ENCODE measurements at places on chromosomes 2 and 18.

- DNase-seq: no peak
These were observed 204.6 kb downstream of the TRIB2 start for GRCh38 chr2:12921321-12921720.

GRCh38 chr18:13890761-13891361, 24.5 kb downstream of the MC2R start:
- no peak for DNase-seq

GRCh38 chr2:30257266-30258214, 26.2 kb downstream of the LBH start:
- DNase-seq: no peak

- no peak for DNase-seq
These were observed 724.7 kb downstream of the GALR1 start for GRCh38 chr18:77974329-77974728.

DNA sequence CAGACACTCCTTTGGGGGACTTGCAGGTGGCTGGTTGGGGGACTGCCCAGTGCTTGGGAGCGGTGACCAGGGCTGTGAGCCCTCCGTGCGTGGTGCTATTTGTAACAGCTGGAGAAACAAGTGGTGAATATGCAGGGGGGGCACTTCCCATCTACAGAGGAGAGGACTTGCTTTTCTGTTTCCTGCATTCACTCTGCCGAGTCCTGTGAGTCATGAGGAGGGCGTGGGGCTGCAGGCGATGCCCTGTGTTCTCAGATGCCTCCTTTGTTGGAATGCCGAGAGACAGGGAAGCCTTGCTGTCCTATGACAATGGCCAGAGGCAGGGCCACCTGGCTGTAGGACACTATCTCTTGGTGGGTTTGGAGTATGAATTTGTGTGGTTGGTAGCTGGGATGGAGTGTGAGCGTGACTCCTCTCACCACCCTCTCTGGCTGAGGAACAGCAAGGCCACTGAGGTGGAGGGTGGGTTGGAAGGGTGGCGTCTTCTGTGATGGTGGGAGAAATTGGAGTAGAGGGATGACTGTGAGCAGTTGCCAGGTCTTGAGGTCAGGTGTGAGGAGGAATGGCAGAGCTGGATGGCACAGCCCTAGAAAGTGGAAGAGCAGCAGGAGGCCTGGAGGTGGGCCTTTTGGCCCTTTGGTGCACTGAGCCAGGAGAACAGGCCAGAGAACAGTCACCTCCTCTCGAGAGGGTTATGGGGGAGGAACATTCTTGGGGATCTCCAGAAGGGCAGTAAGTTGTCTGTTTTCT, 24.3 kb downstream of the FHOD3 start:
- DNase-seq: no peak

DNA sequence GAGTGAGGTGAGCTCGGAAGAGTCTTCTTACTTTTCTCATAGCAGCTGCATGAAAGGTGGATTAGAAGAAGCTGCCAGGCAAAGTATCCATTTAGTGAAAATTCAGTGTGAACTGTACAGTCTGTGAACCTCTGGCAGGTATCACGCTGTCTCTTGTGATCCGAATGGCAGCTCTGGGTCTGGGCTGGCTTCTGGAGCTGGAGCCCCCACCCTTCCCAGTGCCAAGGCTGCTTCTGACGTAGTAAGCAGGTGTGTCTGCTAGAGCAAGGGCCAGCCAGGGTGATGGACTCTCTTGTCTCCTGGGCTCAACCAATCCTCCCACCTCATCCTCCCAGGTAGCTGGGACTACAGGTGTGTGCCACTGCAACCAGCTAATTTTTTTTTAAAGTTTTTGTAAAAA, 14.0 kb upstream of the NTSR2 start:
- DNase-seq: no peak

DNA sequence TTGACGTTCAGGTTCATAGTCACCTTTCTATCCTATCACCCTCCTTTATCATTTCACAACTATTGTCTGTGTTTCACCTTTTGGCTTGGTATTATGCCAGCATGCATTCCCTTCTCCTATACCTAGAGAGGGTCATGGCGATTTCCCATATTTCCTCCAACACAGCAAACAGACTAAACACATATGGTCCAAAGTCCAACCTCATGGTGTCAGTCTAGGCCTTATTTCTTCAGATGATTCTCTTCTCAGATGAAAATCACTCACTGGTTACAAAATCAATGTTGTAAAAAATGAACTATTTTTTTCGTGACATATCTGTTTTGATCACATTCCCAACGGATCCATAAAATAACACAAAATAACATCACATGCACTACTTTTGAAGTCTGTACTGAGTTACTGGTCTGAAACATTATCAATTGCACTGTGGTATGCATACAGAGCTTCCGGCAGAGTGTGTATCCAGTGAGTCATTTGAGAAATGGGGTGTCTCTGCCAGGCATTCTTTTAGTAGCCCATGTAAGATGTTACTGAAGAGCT, 204.8 kb upstream of the GALNT5 start:
- no peak for DNase-seq

DNA sequence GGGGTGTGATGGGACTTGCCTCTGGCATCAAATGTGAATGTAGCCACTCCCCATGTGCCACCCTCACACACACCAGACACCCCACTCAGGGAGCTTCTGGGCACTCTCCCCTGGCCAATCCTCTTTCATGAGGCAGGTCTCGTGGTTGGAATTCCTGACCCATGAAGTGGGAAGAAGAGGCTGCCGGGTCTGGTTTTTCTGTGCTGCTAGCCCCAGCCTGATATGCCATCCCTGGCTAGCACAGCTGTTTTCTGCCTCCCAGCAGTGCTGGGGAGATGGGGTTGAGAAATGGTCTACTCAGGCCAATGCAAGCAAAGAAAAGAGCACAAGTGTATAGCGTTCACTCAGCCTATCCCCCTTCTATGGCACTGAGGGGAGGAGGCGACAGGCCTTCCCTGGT, 1.2 kb upstream of the C2orf72 start:
- no peak for DNase-seq

DNA sequence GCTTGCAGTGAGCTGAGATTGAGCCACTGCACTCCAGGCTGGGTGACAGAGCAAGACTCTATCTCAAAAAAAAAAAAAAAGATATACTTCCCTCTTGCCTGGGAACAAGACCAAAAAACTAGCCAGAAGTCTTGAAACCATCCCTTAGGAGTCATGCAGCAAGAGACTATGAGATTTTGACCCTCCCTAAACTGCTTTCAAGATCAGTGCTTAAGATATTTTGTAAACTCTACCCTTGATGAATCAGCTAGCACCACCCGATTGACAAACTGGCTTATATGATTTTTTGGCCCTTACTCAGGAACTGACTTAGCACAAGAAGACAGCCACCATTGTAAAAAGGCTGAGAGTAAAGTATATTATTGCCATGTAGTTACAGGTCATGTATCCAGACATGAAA, 3.8 kb downstream of the SULT1C3 start:
- no peak for DNase-seq

GRCh38 chr2:72415241-72415661, 267.6 kb upstream of the CYP26B1 start:
- no peak for DNase-seq

- DNase-seq: no peak
These were observed 90.7 kb downstream of the STK39 start for GRCh38 chr2:168156661-168157060.

GRCh38 chr18:49371786-49372185, 88.7 kb downstream of the DYM start:
- DNase-seq: no peak

DNA sequence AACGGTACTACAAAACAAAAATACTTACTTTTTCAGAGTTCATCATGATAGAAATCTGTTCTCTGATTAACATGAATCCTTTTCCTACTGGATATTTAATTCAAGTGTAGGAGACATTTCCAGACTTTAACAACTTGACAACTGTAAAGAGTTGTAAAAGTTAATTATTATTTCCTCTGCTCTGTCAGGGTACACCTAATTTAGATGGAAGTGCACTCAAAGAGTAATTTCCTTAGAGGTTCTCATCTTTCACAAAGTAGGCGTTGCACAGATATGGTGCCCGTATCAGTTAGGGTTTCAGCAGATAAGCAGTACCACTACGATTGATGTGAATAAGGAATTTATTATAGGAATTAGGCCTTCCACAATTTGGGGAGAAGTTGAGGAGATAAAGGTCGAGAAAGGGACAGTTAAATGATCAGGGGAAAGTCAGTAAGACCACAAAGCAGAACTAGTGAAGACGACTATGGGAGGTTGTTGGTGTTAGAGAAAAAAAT, 16.2 kb upstream of the PDE11A start:
- DNase-seq: no peak

DNA sequence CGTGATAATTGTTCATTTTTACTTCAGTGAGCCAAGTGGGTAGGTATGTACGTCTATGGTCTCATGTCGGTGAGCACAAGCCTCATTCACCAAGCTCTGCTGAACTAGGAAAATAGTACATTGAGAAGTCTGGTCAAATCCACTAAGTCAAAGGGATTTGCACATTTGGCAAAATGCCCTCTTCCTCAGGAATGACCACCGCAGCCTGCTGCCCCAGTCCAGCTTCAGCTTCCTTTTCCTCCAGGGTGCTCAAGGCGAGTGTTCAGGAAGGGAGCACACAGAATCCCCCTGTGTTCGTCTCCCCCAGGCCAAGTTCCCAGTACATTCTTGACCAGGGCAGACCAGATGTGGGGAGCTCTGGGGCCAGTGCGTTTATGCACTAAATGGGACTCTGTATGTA, 23.0 kb downstream of the TCF7L1 start:
- DNase-seq: no peak

DNA sequence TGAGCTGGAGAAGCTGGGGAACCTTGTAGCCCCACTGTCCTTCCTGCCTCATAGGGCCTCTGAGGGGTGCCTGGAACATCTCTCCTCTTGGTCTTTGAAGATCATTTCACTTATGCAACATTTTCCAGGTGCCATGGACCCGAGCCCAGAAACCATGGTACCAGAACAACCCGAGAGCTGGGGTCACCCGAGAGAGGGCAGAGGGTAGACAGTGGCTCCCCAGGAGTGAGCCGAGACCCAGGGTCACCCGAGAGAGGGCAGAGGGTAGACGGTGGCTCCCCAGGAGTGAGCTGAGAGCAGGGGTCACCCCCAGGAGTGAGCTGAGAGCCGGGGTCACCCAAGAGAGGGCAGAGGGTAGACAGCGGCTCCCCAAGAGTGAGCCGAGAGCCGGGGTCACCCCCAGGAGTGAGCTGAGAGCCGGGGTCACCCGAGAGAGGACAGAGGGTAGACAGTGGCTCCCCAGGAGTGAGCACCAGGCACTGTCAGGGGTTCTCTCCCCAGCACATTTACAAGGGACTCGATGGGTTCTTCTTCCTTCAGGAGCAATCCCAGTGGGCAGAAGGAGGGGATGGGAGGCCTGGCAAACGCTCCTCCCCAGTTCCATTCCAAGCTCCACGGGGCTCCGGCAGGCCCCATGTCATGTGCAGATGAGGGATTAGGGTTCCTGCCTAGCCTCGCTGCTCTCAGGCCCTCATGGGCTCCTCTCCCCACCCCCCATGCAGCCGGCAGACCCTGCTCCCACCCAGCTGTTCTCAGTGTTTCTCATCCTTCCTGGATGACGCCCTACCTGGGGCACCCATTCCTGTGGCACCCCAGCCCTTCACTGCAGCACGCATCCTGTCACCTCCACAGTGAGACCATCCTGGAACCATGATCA, 163.5 kb downstream of the RTP5 start:
- no peak for DNase-seq

- DNase-seq: no peak
These were observed 832.8 kb upstream of the ID2 start for GRCh38 chr2:7849027-7849426.

GRCh38 chr2:208501206-208501605, 94.6 kb downstream of the PTH2R start:
- no peak for DNase-seq

DNA sequence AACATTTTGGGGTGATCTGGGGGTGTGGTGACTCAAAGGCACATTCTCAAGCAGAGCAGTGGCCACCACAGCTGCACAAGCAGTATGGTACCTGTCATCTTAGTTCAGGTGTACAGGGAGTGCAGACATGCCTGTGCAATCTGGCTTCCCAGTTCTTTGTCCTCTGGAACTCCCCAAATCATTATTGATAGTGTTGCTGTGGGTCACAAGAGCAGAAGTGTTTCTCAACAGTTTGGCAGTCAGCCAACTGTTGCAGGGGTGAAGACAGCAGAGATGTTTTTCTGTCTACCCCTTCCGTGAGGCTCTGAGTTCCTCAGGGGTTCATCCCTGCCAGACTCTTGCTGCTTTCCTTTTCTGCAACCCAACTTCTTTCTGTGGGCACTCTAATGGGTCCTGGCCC, 206.5 kb upstream of the ZSWIM2 start:
- peak; percentile 1 for DNase-seq

- no peak for DNase-seq
These were observed 152.0 kb downstream of the CAPN13 start for GRCh38 chr2:30655211-30655610.

- DNase-seq: no peak
These were observed 29.9 kb upstream of the SELENOI start for GRCh38 chr2:26316041-26316440.

- DNase-seq: peak; percentile 89
These were observed 17.0 kb upstream of the HPCAL1 start for GRCh38 chr2:10285556-10286198.

DNA sequence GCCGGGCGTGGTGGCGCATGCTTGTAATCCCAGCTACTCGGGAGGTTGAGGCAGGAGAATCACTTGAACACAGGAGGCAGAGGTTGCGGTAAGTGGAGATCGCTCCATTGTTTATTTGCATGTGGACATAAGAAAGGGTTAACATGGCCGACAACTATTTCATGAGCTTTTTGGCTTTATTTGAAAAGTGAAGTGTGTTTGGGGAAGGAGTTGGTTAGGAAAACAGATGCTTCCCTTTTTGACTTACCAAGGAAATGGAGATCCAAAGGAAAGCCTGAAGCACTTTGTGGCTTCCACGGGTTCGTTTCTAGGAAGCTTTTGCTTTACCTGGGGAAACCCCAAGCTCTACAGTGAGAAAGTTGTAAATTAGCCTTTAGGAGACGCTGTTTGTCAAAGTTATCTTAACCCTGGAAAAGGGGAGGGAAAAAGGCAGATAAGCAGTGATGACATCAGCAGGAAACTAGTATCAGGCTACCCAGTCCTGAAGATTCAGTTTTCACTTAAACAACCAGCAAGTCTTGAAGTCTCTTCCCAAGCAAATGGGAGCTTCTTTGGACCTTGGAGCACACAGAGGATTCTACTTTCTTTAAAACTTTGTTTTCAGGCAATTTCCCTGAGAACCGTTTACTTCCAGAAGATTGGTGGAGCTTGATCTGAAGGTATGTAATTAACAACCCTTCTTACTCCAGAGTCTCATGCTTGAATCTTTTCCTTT, at the start of gene CASP10:
Gene CASP10 (plus strand): TSS at position 492 of the 715 bp plus-strand sequence. CDS start 2,637 bp downstream, outside the sequence.
- DNase-seq: peak; percentile 82

Measured in inflammatory macrophage (primary cell).